NCI-H510A treated with DMSO at 0.1 percent for 48 hours (cell line): ENCODE measurements at places on chromosomes 6 and 20.

- no peak for DNase-seq
These were observed 104.0 kb downstream of the RTN4IP1 start for GRCh38 chr6:106525107-106525881.

- no peak for DNase-seq
These were observed 157.6 kb upstream of the INSM1 start for GRCh38 chr20:20210327-20210726.

DNA sequence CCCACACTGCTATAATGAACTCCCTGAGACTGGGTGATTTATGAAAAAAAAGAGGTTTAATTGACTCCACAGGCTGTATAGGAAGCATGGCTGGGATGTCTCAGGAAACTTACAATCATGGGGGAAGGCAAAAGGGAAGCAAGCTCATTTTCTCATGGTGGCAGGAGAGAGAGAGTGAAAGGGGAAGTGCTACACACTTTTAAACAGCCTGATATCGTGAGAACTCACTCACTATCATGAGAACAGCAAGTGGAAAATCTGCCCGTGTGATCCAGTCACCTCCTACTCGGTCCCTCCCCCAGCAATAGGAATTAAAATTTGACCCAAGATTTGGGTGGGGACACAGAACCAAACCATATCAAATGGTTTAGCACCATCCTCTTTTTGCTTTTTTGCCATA, 116.6 kb upstream of the CEP162 start:
- DNase-seq = no peak

DNA sequence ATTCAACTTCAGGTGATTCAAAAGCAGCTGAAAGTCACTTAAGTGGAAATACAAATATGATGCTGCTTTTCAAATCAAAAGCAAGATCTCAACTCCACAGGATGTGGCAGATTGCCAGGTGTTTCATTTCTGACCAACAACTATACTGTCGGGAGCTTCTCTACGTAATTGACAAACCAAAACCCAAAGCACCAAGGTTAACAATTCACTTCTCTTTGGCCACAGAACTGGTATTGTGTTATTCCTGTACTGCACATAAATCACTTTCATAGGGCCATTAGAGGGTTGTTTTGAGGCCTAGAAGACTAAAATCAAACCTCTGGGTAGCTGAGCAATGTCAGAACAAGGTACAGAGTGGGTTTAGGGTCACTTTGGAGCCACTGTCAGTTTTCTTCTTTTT, 169.7 kb downstream of the HAO1 start:
- DNase-seq = peak; percentile 98

DNA sequence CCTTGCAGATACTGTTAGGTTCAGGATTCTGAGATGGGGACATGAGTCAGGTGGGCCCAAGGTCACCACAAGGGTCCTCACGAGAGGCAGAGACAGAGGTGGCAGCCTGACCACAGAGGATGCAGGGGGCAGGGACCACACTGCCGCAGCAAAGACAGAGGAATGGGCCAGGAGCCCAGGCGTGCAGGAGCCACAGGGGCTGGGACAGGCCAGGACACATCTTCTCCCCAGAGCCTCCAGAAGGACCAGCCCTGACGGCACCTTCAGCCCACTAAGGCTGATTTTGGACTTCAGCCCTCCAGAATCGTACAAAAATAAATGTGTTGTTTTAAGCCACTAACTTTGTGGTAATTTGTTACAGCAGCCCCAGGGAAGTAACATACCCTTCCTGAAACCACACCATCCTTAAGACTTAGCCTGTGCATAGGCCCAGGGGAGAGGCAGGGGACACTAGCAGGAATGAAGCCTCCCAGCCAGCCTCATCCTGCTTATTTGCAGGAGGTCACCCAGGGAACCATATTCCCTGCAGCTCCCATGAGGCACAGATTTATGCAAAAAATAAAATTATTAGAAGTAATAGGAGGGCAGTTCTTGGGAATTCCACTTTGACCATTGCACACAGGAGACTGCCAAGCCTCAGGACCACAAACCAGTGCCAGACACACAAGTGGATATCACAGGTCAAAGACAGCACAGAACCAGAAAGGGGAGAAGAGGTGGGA, 119.3 kb upstream of the CST7 start:
- no peak for DNase-seq

DNA sequence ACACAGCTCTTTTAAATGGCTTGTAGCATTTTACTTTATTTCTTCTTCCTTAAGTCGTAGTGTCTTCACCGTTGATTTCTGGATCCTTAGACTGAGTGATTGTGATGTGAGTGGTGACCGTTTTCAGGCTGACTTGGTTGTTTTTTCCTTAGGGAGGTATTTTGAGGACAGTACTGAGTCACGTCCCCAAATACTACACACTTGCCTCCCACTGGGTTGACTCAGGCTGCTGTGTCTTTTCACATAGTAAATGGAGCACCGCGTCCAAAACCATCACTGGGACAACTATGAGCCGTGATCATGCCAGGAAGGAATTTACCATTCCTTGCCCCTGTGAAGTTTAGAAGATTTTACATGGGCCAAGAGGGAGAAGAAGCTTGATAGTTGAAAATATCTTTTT, 174.1 kb downstream of the FARS2 start:
- DNase-seq = no peak

- no peak for DNase-seq
These were observed 225.5 kb downstream of the SYNDIG1 start for GRCh38 chr20:24694727-24695528.
